H1 (cell line): ENCODE measurements at places on chromosomes 7 and 10. TPM values are rescaled to one million over a fixed set of nuclear protein-coding genes. Genes with fewer than 3 reads are reported as not detected.

GRCh38 chr7:1530946-1531262 is 402 bp downstream of the MAFK start:
- no peak for DNase-seq

DNA sequence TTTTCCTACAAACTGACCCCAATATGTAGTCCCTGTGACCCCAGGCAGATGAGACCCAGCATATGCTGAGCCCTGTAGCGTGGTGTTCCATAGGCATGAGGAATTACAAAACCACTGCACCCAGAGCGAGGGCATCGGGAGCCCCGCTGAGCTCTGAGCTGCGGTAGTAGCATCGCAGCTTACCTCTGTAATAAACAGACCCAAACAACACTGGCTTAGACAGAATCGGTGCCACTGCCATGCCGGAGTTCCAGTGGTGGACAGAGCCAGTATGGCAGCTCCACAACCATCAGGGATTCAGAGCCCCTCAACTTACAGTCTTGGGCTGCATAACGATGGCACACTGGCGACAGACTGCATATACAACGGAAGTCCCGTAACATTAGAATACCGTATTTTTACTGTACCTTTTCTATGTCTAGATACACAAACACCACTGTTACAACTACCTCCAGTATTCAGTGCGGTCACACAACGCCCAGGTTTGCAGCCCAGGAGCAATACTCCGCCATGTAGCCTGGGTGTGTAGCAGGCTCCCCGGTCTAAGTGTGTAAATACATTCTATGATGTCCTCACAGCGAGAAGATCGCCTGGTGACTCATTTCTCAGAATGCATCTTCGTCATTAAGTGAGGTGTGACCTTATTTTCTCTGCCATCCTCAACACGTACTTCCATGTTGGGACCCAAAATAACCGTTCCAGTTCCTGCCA is 68.8 kb downstream of the PROSER2 start:
- no peak for DNase-seq

Gene BMPR1A
- total RNA-seq: 120 and 129 TPM in 2 replicates

Gene UFSP1
- 4.3 and 4.8 TPM in 2 replicates for total RNA-seq

DNA sequence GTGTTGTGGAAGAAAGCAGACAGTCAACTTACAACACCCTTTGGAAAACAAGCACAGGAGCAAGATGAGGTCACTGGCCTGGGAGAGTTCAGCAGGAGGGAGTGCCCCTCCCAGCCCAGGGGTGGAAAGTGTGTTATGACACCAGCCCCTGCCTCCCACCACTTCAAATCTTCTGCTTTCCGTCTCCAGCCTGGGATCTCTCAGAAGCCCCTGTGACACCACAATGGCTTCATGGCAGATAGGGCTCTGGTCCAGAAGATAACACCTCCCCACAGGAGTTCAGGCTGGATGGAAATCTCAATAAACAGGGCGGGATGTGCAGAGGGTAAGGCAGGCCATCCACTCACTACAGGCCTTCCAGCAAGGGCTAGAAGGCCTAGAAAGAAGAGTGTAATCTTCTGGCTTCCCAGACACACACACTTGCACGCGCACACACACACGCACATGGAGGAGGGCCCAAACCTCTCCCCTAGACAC is 48.7 kb upstream of the ZMIZ1 start:
- no peak for DNase-seq

DNA sequence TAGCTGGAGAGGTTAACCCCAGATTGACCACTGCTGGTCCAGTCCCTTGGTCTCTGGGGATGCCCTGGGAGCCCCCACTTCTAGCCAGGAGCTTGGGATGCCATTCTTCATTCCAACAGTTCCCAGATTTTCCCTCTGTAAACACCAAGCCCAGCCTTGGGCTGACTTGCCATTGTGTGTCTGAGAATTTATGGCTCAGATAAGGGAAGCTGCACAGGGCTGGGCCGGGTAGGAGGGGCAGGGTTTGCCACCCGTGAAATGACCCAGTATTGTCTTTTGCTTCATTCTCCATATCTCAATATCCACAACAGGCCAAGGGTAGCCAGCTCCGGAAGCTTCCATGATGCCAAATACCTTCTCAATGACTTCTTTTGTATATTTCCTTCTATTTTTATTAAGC is 32.1 kb downstream of the AFAP1L2 start:
- no peak for DNase-seq
